Activated CD8-positive, alpha-beta memory T cell treated with anti-CD3 and anti-CD28 coated beads, Interleukin-2, amount 50 U/mL, for 48 hours (primary cell): ENCODE measurements at places on chromosomes 7 and 10.

DNA sequence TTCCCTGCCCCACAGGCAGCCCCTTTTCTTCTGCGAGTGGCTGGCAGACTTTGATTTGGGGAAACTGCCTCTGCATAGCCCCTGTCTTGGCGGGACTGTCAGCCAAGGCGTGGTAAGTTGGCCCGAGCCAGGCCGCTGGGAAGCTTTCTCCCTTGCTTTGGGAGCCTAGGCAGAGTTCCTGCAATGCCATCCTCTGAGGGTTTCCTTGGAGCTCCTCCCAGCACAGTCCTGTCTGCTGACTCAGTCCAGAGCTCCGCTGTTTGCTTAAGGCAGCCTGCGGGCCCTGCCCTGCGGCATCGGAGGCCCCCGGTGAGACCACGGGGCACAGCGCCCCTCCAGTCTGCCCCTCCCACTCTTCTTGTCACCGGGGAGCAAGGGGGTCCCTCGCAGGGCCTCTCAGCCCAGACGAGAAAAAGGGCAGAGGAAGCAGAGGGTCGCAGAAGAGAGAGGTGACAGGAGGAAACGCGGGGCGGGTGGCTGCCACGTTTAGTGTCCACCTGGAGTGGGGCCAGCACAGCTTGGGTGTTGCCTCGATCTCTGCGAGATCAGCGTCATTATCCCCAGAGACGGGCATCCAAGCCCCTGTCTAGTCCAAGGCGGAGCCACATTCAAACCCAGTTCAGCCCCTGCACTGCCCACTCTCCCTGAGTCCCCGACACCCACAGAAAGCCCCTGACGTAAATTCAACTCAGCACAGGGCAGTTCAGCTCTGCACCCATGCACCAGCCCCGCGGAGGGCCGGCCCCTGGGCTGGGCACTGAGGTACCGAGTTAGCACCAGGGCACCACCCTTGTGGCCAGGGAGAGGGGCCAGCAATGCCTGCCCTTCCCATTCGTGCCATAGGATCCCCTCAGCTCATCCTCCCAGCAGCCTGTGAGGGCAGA, 59.0 kb upstream of the CHST15 start:
- DNase-seq, result no peak

GRCh38 chr7:122942059-122942458, 53.4 kb downstream of the TAS2R16 start:
- DNase-seq, result no peak

GRCh38 chr10:81909453-81909852, 34.5 kb downstream of the NRG3 start:
- no peak for DNase-seq

DNA sequence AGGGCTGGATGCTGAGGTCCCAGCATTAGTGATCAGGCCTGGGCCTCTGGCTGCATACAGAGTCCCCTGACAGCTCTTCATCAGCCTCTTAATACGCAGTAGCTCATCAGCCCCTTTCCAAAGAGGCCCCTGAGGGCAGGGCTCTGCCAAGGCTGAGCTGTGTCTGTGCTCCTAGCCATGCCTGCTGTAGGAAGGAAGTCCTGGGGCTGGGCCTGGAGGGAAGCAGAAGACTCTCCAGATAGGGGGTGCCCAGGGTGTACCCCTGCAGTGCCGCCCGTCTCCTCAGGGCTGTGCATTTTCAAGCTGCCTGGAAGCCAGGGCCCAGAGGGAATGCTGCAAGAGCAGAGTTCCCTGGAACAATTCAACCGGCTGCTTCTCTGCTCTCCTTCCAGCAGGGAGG, 7.3 kb upstream of the RET start:
- DNase-seq, result no peak

GRCh38 chr10:52523696-52524095, 209.6 kb downstream of the DKK1 start:
- no peak for DNase-seq

GRCh38 chr10:102504179-102504975, 605 bp downstream of the SUFU start:
- DNase-seq, result peak; percentile 75

GRCh38 chr10:106680061-106680460, 484.4 kb downstream of the SORCS1 start:
- no peak for DNase-seq

DNA sequence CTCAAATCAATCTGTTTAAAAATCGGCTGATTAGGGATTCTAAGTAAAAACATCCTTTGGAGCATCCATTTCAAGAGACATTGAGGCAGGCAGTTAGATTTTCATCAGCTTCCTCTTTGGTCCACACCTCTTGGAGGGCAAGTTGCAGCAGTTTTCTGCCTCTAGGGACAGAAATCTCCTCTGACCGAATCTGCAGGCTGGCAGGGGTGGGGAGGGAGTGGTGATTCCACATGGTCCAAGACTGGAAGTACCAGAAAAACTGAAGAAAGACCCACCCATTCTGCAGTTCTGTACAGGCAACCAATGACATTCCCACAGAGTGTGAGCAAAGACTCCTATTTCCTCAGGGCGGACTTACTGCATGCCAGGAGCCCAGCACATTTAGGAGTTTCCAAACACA, 29.0 kb downstream of the FGFBP3 start:
- no peak for DNase-seq

DNA sequence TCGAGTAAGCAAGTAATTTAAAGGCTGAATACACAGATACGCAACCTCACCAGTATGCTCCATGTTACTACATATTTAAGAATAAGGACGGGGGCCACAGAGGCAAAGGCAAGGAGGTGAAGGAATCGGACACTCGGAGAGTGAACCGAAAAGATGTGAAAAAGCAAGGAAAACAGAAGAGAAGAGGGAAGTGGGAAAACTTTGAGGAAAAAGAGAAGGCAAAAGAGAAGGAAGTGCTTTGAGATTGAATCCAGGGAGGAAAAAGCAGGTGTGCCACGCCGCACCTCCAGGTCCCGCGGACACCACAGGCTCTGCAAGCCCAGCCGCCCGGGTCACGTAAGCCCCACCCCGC, 367 bp upstream of the AVL9 start:
- DNase-seq, result no peak

DNA sequence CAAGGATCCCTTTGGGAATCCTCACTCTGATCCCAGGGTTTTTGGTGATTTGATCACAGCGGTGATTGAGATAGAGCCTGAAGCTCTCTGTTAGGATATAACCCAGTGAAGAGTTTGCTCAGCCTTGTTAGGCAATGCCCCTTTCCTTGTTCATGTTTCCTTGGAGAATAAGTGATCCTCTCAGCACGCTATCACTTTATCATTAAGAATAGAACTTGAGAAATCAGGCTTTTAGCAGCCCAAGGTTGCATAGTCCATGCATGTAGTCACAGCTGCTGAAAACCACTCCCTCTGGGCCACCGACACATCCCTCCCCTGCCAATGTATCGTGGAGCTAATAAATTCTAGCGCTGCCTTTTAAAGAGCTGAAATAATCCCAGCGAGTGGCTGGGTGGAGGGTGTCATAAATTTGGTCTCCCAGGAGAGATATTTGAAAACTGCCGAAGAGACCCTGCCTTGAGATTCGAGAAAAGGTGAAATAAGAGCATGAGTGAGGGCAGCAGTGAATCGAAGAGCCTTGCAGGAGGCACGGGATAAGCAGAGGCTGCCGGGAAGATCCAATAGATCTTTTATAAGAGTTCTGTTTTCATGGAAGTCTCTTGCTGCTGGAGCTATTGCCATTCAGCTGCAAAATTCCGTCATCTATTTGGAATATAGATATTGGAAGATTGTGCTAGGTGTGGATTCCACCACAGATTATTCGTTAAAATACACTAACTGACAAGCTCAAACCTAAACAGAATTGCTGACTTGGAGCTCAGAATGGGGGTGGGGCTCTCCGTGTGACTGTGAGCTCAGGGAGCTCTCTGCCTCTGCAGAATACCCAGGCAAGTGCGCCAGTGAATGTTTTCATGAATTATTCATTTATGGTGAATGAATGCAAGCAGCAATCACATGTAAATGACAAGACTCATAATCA, 249.8 kb downstream of the TRIL start:
- no peak for DNase-seq

DNA sequence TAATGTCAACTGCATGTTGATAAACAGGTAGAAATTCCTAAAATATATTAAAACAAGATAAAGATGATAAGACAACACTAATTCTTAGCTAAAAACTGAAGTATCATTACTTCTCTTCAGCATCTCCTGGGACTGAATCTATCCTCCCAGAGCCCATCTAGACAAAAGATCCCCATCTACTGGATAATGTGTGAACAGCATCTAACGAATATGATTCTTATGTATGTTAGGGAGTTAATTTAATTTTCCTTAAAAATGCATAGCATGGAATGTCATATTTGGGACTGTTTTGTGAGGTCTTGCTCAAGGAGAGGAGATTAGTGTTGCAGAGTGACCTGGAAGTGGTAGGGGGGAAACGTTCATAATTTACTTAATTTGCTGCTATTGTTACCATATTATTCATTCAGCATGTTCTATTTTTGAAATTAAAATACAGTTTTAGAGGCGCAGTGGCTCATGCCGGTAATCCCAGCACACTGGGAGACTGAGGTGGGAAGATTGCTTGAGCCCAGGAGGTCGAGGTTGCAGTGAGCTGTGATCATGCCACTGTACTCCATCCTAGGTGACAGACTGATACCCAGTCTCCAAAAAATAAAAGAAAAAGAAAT, 305.1 kb upstream of the CSTF2T start:
- DNase-seq, result no peak

DNA sequence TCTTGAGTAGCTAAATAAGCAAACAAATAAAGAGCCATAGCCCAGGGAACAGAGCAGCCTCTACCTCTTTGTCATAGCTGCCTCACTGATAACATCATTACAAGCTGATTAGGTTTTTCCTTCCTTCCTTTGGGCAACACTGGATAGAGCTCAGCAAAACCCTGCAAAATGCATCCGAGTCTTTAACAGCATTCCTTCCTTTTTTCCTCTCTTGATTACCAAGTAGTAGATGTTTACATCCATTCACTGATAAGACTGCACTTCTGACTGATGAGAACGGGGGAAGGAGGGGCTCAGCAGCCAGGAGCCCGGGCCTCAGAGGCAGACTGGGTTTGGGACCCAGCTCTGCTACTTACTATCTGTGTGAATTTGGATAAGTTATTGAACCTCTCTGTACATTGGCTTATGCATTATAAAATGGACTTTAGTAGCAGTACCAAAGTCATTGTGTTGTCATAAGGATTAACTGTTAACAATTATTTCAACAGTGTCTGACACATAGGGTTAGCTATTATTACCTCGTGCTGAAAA, 214.2 kb downstream of the ANK3 start:
- DNase-seq, result no peak

DNA sequence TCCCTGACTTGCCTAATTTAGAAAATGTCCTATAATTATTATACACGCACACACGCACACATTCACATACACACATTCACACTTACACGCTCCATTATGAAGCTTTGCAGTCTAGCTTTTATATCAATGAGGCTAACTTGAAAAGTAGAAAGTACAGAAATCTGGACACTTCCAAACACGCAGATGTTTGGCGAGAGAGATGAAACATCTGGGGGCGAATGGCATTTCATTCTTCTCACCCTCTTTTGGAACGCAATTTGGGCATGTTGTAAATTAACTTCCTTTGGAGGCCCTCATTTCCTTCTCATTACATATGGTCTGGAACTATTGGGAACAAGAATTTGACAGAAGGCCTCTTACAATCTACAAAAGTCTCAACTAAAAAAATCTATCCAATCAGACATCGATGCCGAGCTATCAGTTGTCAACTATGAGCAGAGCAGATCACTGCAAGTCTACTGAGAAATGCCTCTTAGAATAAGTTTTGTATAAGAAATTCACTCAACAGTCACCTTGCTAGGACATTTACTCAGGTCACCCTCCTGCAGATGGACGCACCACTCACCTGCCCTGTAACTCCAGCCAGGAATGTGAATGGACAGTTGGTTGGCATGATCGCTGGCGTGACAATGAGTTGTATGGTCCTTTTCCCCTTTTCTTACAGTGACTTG, 115.2 kb upstream of the ADAM12 start:
- no peak for DNase-seq

- DNase-seq, result no peak
Observed at GRCh38 chr7:95596198-95597063, at the start of gene PDK4. PDK4 (minus strand) TSS chr7:95596516; CDS start chr7:95596293, 223 bp downstream.

DNA sequence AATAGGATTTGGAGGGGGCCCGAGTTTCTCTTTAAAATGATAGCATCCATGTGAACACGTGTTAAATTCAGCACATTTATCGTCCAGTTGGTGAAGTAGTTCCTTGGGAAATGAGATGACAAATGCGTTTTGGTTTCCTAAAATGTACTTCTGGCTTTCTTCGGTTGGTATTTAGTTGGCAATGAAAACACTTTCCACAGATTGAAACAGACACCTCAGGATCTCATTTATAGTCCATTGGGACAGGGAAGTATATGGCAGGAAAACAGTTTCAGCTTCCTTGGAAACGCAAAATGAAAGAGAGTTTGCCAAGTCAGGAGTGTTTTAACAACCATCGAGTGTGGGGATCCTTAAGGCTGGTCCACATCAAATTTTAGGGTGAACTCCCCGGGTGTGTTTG, 19.4 kb upstream of the LYZL1 start:
- no peak for DNase-seq

- DNase-seq, result peak; percentile 84
Observed at GRCh38 chr7:102415685-102416225, 17.6 kb upstream of the ORAI2 start.

GRCh38 chr7:132440151-132440550, 136.1 kb downstream of the PLXNA4 start:
- no peak for DNase-seq

- no peak for DNase-seq
Observed at GRCh38 chr10:83934641-83935338, 204.5 kb upstream of the GHITM start.

GRCh38 chr10:100741378-100742075, 3.9 kb upstream of the PAX2 start:
- no peak for DNase-seq
